Neural crest cell (in vitro differentiated cells): ENCODE measurements at places on chromosomes 2 and 18.

DNA sequence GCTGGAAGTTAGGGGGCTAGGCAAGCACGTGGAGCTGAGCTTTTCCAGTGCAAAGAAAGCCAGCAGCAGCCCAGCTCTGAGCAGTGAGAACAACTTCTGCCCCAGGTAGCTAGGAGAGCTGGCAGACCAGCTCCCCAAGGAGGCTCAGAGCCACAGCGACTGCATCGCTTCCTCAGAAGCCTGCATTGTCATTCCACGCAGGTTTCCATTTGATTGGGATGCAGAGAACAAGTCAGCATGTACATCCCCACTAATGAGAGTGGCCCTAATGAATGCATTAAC, 45.1 kb downstream of the C1QL2 start:
- DNase-seq = no peak

DNA sequence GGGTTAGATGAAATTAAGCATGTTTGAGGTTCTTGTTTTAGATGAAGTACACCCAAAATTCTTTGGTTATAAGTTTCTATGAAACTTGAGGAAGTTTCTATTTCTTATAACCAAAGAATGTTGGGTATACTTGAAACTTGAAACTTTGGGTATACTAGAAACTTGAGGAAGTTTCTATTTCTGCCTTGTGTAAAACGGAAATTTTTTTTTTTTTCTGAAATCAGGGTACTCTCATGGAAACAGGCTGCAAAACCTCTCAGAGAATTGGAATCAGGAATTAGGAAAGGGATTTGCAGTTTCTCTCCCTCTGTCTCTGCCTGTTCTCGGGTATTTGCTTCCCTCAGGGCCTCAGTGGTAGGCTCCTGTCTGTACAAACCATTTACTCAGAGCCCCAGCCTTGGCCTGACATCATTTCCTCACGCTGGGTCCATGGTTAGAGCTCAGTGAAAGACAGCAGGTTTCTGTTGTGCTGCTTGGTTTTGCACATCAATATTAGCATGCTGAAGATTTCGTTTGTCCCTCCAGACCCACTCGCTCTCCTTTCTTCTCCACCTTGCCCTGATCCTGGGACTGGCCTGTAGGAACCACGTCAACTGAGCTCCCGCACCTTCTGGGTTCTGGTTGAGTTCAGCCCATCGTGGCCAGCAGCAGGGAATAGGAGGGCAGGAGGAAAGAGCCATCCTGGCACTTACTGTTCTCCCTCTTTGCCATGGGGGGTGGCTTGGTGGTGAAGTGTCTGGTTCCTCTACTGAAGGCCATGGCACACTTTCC, 106.4 kb downstream of the POLR1A start:
- no peak for DNase-seq

GRCh38 chr2:64934530-64934929, 54.7 kb upstream of the SLC1A4 start:
- DNase-seq = no peak

GRCh38 chr18:55908901-55909366, 320.9 kb upstream of the TCF4 start:
- no peak for DNase-seq
